ENCODE measurements at places on chromosomes 4 and X. TPM values are rescaled to one million over a fixed set of nuclear protein-coding genes. Genes with fewer than 3 reads are reported as not detected.

- no peak overlapping the region for H3K4me3 ChIP-seq
- no peaks in the 10 kb centered on the region for H3K27me3 ChIP-seq
- H3K27ac ChIP-seq: no peak overlapping the region
- DNase-seq: peak; percentile 73
- H3K36me3 ChIP-seq: no peaks in the 10 kb centered on the region
- no peaks in the 10 kb centered on the region for H3K4me1 ChIP-seq
These were observed 29.2 kb downstream of the P2RY8 start for GRCh38 chrX:1507511-1508463.

DNA sequence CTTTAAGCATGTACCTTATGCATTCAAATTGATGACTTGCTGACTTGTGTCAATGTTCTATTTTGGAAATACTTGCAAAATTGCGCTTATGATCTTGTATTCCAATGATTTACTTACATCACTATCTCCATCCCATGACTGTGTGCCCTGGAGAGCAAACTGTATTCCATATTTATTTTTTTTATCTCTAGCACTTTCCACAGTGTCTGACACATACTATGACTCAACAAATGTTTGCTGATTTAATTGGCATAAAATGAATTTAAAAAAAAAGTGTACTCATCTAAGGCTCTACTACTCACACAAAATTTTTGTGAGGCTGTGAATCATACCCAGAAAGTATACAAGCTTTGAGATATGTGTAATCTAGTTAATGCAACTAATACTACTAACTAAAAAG lies 1066.8 kb upstream of the ADGRL3 start:
- H3K27ac ChIP-seq: no peak overlapping the region
- no peak overlapping the region for H3K4me3 ChIP-seq
- no peaks in the 10 kb centered on the region for H3K4me1 ChIP-seq

- no peak overlapping the region for H3K4me3 ChIP-seq
- H3K27me3 ChIP-seq: no peaks in the 10 kb centered on the region
- no peaks in the 10 kb centered on the region for H3K36me3 ChIP-seq
- no peak overlapping the region for H3K27ac ChIP-seq
- no peaks in the 10 kb centered on the region for H3K4me1 ChIP-seq
These were observed 388.6 kb upstream of the MAGEB2 start for GRCh38 chrX:29826742-29827141.

DNA sequence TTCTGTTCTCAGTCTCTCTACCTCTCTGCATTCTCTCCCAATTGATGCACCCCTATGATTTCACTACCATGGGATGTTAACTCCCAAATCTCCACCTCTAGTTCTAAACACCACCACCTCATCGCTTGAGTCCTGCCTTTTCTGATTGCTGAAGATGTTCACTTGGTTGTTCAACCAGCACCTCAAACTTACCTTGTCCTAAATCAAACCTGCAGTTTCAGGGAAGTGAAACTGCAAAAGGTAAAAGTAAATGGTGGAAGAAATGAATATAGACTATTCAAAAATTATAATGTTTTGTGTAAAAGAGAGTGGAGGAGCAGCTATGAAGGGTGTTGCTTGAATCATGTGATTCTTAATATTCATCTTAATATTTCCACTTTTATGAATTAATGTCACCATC lies 91.0 kb downstream of the PDE5A start:
- no peak for DNase-seq
- H3K27me3 ChIP-seq: no peaks in the 10 kb centered on the region
- peaks cover 2% of the 10 kb centered on the region for H3K36me3 ChIP-seq
- peaks cover 3% of the 10 kb centered on the region for H3K4me1 ChIP-seq
- no peak overlapping the region for H3K4me3 ChIP-seq

GRCh38 chr4:176988226-176988625 lies 195.5 kb upstream of the VEGFC start:
- H3K4me1 ChIP-seq: no peaks in the 10 kb centered on the region
- no peak overlapping the region for H3K27ac ChIP-seq
- no peak for DNase-seq
- no peaks in the 10 kb centered on the region for H3K27me3 ChIP-seq

- peaks cover 4% of the 10 kb centered on the region for H3K4me1 ChIP-seq
- DNase-seq: no peak
- no peaks in the 10 kb centered on the region for H3K27me3 ChIP-seq
- H3K4me3 ChIP-seq: no peak overlapping the region
- H3K27ac ChIP-seq: no peak overlapping the region
These were observed 11.4 kb upstream of the SLAIN2 start for GRCh38 chr4:48329976-48330375.

DNA sequence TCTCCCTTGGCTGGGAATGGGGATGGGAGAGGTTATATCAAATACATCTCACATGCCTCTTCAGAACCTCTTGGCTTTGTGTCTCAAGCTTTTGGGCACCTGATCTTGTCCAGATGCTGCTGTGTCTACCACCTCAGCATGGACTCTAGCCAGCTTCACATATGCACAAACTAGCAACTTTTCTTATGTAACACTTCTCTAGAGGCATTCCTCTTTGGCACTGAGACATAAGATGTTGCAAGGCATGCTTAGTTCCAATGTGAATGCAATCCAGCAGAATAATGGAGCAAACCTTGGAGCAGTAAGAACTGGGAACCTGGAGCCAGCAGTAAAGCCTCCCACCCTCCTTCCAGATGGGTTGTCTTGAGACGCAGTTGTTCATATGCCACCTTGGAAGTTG lies 113.4 kb upstream of the TMEM47 start:
- H3K36me3 ChIP-seq: no peaks in the 10 kb centered on the region
- no peak overlapping the region for H3K27ac ChIP-seq
- H3K4me1 ChIP-seq: no peaks in the 10 kb centered on the region
- no peak for DNase-seq

DNA sequence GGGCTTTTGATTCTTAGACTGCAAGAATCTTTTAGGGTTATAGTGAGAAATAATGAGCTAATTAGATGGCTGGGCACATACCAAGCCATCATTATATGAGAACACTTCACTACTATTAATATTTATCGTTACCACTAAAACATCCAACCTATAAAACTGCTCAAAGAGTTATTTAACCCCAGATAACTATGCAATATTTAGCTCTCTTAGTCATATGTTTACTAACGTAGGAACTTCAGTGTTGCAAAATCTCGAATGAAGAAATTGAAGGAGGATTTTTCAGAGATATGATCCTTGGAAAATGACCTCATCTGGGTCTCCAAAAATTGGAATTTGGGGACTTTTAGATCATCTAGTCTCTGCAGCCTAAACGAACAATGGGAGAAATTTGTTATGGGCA lies 265.0 kb upstream of the RPS6KA3 start:
- H3K27me3 ChIP-seq: no peaks in the 10 kb centered on the region
- H3K4me1 ChIP-seq: peaks cover 5% of the 10 kb centered on the region
- H3K36me3 ChIP-seq: no peaks in the 10 kb centered on the region
- no peak overlapping the region for H3K4me3 ChIP-seq
- no peak overlapping the region for H3K27ac ChIP-seq

DNA sequence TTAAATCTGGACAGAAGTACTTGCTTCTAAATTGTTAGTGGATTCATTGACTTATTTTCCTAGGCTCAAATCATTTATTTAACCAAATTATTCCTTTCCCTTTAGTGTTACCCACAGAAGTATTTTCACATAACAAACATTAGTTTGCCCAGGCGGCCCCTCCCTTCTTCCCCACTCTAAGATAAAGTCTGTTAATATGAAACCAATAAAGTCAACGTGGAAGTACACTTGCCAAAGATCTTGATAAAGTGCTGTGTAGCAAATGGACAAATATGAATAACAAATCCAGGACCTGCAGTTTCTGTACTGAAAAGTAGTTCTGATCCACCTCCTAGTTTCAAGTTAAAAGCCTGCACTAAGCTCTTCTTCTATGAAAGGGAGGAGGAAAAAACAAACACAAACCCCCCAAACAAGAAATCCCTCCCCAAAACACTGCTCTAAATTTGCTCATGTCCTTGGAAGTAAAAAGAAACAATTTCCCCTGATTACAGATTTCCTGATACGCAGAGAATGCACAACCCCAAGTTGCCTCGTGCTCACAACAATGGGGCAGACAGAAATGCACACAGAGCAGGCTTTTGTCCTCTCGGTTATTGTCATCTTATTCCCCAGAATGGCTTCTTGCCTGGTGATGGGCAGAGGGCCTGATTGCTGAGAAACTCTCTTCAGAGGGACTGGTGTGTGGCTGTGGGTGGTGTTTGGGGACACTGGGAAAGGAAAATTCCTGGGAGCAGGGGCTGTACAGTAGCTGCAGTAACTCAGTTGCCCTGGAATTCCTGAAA lies 23.2 kb downstream of the TMSB4X start:
- H3K4me1 ChIP-seq: peaks cover 3% of the 10 kb centered on the region
- DNase-seq: no peak
- no peaks in the 10 kb centered on the region for H3K36me3 ChIP-seq

Gene RHOXF2
- not detected for total RNA-seq

Gene C4orf17
- total RNA-seq: not detected

Data from aorta (tissue), 5 donors.